Central memory CD8-positive, alpha-beta T cell (primary cell): ENCODE measurements at places on chromosomes 1 and 21.
A peak's percentile ranks its signal among the peaks of the same experiment; 100 is the strongest.

- DNase-seq: peak; percentile 84
Observed at GRCh38 chr1:37477198-37477931, 3.0 kb downstream of the ZC3H12A start.

- no peak for DNase-seq
Observed at GRCh38 chr1:76142771-76143540, 68.4 kb downstream of the ST6GALNAC3 start.

GRCh38 chr1:72037745-72038343 lies 244.5 kb downstream of the NEGR1 start:
- DNase-seq: no peak

DNA sequence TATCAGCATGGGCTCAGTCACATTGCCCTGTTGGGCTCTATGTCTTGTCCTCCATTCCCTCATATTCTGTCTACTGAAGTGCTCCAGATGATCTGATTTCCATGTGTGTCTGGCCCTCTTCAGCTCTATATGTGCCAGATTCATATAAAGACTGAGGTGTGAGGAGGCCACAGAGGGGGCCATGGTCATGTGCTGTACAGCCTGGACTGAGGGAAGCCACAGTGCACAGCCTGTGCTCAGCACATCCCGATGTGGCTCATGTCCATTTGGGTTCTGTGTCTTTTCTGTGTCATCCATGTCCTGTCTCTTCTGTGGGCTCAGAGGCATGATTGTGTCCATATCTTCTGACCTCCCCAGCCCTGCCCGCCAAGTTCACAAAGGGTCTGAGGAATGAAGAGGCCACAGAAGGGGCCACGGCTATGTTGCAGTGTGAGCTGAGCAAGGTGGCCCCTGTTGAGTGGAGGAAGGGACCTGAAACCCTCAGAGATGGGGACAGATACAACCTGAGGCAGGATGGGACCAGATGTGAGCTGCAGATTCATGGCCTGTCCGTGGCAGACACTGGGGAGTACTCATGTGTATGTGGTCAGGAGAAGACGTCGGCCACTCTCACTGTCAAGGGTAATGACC lies 97.0 kb downstream of the OBSCN start:
- DNase-seq: no peak

DNA sequence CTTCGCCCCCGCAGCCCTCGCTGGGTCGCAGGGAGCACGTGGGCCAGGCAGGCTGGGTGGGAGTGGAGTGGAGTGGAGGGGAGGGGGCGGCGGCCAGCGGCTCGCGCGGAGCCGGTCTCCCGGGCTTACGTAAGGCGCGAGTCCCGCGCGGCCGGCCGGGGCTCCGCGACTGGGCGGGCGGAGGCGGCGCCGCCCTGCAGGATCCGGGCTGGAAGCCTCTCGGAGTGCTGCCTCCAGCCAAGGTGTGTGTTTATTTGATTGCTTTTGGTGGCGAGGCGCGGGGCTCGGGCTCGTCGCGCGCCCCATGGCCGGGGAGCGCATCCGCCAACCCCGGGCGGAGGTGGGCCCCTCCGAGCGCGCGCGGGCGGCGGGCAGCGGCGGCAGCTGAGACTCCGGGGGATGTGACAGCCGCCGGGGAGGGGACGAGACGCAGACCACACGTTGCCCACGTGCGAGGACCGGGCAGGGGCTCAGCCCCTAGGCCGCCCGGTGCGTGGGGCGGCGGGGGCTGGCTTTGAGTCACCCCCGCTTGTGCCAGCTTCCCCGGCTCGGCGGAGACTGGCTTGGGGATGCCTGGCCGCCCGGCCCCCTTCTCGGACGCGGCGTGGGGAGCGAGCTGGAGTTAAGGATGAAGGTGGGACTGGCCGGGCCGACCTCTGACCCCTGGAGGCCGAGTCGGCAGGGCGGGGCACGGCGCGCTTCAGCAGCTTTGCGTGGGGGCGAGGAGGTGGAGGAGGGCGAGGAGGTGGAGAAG lies 402 bp upstream of the AK4 start:
- no peak for DNase-seq

- no peak for DNase-seq
Observed at GRCh38 chr1:245512980-245513578, 358.3 kb downstream of the KIF26B start.

DNA sequence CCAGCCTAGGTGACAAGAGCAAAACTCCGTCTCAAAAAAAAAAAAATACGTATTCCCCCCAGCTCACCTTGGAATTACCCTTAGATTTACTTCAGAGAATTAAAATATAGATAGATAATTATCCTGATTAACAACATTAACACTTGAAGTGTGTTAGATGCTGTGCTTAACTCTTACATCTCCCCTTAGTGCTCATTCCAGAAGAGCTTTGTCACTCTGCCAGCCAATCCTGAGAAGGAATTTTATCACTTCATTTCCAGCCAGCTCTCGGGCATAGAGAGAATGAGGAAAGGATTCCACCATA lies 1.6 kb upstream of the SHC1 start:
- no peak for DNase-seq

DNA sequence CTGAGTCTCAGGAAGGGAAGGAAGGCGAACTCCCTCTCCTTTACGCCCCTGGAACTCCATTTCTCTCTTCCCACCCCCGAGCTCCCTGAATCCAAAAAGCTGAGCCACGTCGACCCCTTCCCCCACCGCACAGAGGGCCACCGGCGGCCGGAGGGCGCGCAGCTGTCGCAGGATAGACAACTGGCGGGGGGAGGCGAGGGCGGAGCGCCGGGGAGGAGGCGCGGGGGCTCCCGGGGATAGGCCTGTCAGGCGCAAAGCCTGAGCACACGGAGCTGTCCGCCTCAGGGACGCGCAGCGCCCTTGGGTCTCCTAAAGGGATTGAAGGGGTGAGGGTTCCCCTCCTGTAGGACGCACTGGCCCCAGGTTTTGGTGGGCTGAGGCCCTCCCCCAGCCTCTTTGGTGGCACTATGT lies 752 bp upstream of the ACTA1 start:
- no peak for DNase-seq

DNA sequence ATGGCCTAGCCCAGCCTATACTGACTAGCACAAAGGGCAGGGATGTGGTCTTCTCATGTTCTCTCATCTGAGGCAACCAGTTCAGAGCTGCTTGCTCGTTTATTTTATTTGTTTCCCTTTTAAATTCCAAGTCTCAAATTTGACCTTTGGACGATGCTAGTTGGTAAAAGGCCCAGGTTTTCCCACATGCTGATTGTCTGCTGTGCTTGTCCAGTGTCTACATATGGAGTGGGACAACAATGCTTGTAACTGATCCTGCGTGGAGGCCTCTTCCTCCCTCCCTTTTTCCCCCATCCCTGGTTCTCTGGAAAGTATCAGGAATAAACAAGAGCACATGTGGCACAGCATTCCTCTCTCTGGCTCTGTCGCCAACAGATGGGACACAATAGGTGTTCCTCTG lies 34.0 kb upstream of the BEND5 start:
- no peak for DNase-seq

DNA sequence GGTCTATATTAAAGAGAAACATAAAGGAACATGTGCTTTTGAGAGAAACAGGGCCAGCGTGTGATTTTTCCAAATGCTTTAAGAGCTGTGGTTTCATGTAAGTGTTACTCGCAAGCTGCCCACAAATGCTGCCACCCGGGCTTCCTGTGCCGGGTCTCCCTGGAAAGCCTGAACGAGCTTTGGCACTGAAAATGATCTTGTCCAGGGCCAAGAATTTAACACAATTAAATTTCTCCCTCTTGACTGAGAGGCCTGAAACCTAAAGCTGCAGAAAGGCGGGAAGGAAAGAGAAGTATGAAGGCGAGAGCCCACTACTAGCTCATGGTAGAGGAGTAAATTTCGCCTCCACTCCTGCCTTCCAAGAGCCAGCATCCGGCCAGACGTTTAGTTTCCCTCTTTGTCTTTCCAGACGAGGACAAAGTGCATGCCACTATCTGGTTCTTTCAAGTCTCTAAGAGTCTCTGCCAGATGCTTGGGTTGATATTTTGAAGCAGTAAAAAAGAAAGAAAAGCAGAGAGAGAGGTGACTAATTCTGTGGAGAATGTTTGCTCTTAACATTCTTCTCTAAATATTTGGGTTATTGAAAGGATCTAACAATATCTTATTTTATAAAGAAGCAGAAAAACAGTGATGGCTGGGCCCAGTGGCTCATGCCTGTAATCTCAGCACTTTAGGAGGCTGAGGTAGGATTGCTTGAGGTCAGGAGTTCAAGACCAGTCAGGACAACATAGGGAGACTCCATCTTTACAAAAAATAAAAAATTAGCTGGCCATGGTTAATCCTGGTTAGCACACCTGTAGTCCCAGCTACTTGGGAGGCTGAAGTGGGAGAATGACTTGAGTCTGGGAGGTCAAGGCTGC lies 100.0 kb upstream of the HNRNPU start:
- no peak for DNase-seq

- no peak for DNase-seq
Observed at GRCh38 chr1:92754000-92754718, 30.7 kb downstream of the EVI5 start.

- DNase-seq: no peak
Observed at GRCh38 chr1:197908716-197909220, 6.3 kb downstream of the C1orf53 start.

DNA sequence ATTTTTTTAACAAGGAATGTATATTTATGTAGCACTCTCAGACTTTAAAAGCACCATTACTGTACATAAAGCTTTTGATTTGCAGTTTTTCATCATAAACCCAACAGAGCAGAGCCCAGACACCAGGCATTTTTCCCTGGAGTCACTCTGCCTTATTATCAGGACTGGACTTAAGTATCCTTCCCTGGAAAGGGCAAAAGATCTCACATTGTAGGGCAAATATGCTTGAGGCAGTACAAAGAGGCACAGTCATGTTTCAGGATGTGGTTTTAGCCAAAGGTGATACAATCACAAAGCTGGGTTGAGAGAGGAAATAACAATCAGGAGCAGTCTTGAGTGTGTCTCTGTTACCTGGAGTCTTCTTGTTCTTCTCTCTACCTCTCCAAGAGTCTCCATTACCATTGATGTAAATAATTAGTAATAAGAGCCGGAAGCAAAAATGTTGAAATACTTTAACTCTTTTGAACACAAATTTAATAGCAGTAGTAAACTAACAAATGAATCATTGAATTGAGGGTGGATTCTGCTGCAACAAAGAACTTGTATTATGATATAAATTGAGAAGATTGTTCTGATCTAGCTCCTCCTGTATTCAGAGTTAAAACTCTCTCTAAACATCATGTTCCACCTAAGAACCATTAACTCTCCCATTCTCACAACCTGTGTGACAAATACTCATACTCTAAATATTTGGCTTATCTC lies 160.5 kb downstream of the LTN1 start:
- peak; percentile 14 for DNase-seq

GRCh38 chr1:3819771-3820200 lies 23.5 kb upstream of the LRRC47 start:
- no peak for DNase-seq

DNA sequence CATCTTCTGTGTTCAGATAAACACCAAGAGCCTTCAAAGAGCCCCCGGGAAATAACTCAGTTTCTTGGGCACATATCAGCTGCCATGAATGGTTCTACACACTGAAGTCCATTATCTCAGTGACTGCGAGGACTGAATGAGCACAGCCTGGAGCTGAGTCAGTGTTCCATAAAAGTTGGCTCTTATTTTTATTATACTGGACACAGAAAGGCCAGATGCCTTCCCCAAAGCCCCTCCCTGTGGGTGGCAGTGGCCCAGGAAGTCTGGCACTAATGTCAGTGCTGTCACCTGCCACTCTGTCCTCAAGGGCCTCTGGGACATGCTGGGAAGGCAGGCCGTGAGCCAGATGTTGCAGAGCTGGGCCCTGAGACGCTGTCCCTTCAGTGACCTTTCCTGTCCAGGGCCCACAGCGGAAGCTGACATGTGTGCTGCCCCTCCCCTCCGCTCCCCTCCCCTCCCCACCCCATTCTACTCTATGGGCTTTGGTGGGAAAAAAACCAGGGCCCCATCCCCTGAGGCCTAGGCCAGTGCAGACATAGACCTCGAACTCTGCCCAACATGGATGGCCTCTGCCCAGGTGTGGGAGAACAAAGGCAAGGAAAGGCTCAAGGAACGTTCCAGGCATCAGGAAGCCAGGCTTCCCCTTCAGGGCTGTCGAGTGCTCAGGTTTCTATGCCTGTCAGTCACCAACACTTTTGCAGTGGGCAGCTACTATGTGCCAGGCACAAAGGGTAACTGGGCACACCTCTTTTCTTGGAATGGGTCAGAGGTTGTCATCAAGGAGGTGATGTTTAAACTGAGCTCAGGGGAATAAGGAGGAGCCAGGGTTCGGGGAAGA lies 22.4 kb upstream of the NPPB start:
- DNase-seq: no peak

GRCh38 chr21:18801468-18801867 lies 397.9 kb upstream of the TMPRSS15 start:
- DNase-seq: no peak

DNA sequence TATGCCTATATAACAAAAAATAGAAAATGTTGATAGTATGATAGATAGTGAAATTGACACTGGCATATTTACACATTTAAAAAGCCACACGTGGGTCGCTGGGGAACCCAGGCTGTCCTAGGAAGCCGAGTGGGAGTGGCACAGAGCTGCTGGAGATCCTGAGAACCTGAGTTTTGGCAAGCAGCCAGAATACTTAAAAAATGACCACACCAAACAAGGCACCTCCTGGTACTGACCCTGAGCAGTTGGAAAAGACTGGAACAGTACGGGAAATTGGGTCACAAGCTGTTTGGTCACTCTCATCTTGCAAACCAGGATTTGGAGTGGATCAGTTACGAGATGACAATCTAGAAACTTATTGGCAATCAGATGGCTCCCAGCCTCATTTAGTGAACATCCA lies 111.5 kb downstream of the ZFYVE9 start:
- no peak for DNase-seq

DNA sequence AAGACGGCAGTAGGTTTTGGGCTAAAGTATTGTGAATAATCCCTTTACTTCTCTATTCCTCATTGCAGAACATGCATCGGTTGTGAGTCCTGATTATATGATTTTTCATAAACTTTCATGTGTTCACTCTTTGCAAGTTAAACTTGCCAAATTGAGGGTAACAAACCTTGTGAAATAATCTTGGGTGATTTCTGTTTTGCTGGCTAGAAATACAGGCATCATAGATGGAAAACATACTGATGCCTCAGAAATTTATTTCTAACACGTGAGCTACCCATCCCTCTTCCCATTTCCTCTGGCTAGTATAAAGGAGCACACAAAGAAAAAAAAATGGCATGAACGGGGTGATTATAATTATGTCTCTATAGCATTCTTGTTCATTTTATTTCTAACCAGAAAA lies 39.6 kb downstream of the RGS5 start:
- no peak for DNase-seq

GRCh38 chr21:27108228-27108627 lies 141.3 kb upstream of the ADAMTS5 start:
- DNase-seq: no peak
